ENCODE measurements at places on chromosomes 4 and X.

DNA sequence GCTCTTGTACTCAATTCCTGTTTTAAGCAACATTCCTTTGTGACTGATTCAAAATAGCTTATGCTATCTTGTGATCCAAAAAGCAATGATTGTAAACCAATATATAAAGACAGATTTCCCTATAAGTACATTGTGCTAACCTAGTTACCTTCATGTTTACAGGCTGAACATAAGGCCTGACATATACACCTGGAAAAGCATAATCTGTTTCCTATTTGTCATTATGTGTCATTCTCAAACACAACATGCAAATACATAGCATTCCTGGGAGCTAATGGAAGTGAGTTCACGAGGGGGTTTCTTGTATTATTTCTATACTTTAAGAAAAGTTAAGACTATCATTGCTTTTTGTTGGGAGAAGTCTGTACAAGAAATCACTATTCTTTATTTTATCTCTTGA is 638.1 kb upstream of the AGA start:
- DNase-seq, result no peak

GRCh38 chr4:84496331-84496705 is 2.8 kb downstream of the NKX6-1 start:
- no peak for DNase-seq

- no peak for DNase-seq
These were observed 39.2 kb downstream of the ARHGAP24 start for GRCh38 chr4:85514117-85514516.

- DNase-seq, result no peak
These were observed 12.5 kb downstream of the USO1 start for GRCh38 chr4:75736862-75737261.

GRCh38 chr4:170009291-170009690 is 16.9 kb downstream of the MFAP3L start:
- no peak for DNase-seq

DNA sequence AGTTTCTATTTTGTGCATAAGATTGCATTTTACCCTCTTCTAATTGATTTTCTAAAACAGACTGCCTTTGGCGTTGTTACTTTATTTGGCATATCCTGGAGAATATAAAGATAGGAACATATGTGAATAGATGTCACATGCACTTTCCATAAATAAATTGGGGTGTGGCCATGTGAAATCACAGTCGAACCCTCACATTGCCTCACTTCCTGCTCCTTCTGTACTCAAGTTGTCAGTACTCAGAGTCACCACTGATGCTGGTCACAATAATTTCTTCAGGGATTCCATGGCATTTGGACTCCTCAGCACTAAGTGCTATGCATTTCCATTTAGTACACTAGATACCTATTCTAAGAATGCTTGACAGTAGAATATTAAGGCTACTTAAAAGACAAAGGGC is 1.4 kb upstream of the EMCN start:
- no peak for DNase-seq

DNA sequence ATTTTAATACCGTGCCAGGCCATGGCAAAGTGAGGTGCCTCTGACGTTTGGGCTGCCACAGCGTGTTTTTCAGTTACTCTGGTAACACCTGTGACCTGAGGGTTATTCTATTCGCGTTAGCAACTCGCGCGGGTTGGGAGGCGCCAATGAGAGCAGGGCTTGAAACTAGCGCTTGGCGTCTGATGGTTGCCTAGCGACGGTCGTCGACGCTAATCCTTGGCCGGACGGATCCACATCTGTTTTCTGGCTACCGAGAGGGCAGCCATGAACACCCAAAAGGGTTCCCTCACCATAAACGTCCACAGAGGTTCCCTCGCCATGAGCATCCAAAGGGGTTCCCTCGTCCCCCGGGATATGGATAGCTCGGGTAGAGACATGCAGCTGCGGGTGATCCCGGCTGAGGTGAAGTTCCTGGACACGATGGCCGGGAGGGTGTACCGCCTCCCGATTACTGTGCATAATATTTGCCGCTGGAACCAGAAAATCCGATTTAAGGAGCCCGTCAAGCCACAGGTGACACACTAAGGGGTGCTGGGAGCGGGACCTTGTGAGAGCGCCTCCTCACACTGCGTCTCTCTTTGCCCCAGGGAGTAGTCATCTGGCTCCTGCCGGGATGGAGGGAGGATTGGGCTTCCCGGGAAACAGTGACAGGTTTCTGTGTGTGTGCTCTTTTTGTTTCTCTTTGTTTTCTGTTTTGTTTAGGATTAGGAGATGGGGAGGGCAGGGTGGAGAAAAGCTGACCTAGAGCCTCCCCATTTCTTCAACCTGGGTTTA is at the start of gene CFAP47:
Gene CFAP47 (plus strand): TSS at position 199 of the 774 bp plus-strand sequence. CDS start 66 bp downstream, at position 265.
- DNase-seq, result no peak

All from T-helper 9 cell (primary cell).